ENCODE measurements at places on chromosomes 5 and 9. TPM values are rescaled to one million over a fixed set of nuclear protein-coding genes. Genes with fewer than 3 reads are reported as not detected.

FAM219A gene
- total RNA-seq: 14.7 TPM

TAF1L gene
- total RNA-seq: 0.03 TPM

DNA sequence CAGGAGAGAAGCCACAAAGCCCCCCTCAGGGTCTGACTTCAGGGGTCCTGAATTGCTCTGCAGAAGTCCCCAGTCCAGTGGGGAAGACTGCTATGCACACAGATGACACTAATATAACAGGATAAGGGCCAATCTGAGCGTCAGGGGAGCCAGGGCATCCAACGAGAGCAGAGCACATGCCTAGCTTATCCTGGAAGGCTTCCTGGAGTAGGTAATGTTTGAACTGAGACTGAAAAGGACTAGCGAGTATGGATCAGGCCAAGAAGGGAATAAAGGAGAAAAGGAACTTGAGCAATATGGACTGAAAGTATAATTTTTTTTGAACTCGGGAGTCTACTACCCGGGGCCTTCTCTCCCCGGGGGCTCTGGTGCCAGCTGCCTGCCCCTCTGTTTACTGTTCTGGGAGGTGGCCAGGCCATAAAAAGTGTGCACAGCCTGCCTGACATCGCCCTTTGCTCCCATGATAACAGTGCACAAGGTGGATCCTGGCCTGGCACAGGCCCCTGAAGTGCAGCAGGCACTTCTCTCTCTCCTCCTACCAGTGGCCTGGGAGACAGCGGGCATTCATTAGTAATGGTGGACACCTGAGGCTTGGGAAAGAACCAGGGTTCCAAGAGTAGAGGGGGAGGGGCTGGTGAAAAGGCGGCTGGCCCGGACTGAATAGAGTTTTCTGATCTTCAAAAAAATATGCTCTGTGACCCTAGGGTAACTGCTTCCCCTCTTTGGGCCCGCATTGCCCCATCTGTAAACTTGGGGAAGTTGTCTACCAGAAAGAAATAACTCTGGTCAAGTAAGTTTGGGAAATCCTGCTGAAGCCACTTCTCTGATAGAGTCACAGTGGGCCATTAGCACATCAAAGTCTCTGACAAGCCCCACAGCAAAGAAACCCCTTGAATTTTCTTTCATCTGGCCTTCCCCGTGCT lies 4.6 kb upstream of the SLC6A7 start:
- no peak for DNase-seq

SREK1IP1 gene
- 31.7 TPM for total RNA-seq

COL15A1 gene
- 0.02 TPM for total RNA-seq

GABRA6 gene
- not detected for total RNA-seq

DNA sequence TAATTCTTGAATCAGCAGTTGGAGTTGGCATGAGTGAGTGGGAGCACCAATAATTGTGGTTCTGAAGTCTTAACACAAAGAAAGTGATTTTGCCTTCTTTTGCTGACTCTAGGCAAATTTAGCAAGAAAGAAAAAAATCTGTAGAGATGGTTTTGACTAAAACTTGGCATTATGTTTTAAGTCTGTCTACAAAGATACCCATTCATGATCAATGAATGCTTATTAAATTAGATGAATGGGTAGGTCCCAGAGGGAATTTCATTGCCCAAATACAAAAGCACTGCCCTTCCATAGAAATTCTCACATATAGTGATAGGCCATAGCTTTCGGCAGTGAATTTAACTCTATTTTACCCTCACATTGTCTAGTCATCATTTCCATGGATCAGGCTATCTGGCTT lies 428.6 kb upstream of the ADAMTSL1 start:
- DNase-seq: no peak

GRCh38 chr9:15714746-15715145 lies 161.9 kb downstream of the CCDC171 start:
- no peak for DNase-seq

C5orf52 gene
- total RNA-seq: not detected

- no peak for DNase-seq
These were observed 2.7 kb upstream of the TRAF1 start for GRCh38 chr9:120929229-120929791.

ORM2 gene
- total RNA-seq: not detected

GRCh38 chr9:18149471-18150011 lies 324.4 kb upstream of the ADAMTSL1 start:
- DNase-seq: no peak

CCIN gene
- not detected for total RNA-seq

GRCh38 chr9:124820698-124821623 lies 32.3 kb upstream of the WDR38 start:
- DNase-seq: no peak

- no peak for DNase-seq
These were observed 6.9 kb downstream of the IL17B start for GRCh38 chr5:149372076-149372795.

GRCh38 chr5:115543365-115544042 lies 1.1 kb downstream of the FEM1C start:
- DNase-seq: peak; percentile 57

DNA sequence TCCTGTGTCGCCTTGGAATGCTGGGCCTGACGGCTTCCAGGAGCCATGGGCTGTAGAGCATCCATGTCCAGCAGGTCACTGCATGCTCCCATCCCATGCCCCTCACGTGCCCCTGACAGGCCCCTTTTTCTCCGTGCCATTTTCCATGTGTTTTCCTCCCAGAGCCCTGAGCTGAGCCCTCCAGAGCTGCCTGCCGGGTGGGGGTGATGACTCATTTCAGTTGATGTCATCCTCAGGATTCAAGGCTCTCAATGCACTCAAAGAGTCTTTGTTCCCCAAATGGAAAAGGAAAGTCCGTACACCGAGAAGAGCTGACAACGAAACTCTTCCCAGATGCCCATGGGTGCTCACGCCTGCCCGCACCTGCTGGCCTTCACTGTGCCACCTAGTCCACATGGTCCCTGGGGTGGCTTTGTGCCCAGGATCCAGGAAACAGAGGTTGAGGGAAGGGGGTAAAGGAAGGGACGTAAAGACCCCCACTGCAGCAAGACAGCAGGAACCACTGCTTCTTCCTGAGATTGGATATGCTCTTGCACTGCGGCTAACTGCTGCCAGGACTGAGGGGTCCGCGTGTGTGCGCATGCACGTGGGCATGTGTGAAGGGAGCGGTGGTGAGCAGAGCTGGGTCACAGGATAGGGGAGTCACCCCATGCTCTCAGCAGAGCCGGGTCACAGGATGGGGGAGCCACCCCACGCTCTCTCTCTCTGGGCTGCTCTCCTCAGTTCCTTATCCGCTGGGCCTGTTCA lies 27.6 kb downstream of the COL15A1 start:
- no peak for DNase-seq

- DNase-seq: no peak
These were observed 30.2 kb downstream of the LRRTM2 start for GRCh38 chr5:138844812-138845513.

- DNase-seq: no peak
These were observed 612.6 kb downstream of the PSAT1 start for GRCh38 chr9:78909566-78909965.

- no peak for DNase-seq
These were observed 55.6 kb downstream of the SPTLC1 start for GRCh38 chr9:92059661-92060060.

FGD3 gene
- total RNA-seq: 44.0 TPM

- no peak for DNase-seq
These were observed 196.2 kb downstream of the DTWD2 start for GRCh38 chr5:118791926-118792734.

GRCh38 chr5:100758780-100759179 lies 144.3 kb downstream of the ST8SIA4 start:
- no peak for DNase-seq

CPLANE1 gene
- total RNA-seq: 7.7 TPM

- no peak for DNase-seq
These were observed 87.5 kb upstream of the EQTN start for GRCh38 chr9:27384262-27385014.

- no peak for DNase-seq
These were observed 1158.7 kb downstream of the DTWD2 start for GRCh38 chr5:117829646-117830045.

- DNase-seq: no peak
These were observed 54.6 kb upstream of the ELL2 start for GRCh38 chr5:96016216-96016615.

DNA sequence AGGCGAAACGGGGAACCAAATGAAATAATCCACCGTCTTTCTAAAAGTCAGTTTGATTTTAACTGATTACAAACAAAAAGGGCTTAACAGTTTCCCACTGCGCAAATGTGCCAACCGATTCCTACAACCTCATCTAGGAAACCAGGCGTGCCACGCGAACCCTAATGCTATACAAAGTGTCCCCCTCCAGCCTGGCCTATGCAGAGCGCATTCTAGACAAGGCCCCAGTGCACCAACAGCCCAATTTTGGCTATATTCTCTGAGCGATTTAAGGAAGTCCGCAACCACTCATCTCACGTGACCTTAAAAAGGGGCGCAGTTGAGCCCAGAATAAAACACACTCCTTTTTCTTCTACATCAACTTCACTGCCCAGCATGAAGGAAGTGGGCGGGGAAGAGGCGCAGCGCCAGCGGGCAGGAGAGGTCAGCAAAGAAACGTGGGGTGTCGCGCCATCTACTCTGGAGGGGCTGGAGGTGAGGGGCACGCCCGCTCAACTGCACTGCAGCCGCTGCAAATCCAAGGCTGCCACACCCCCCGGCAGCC lies 779 bp downstream of the FAM13B start:
- DNase-seq: peak; percentile 37

- no peak for DNase-seq
These were observed 183.4 kb downstream of the HINT1 start for GRCh38 chr5:130981663-130982062.

IQGAP2 gene
- total RNA-seq: 43.5 TPM

IFNA2 gene
- not detected for total RNA-seq

FOXD4L3 gene
- not detected for total RNA-seq

DNA sequence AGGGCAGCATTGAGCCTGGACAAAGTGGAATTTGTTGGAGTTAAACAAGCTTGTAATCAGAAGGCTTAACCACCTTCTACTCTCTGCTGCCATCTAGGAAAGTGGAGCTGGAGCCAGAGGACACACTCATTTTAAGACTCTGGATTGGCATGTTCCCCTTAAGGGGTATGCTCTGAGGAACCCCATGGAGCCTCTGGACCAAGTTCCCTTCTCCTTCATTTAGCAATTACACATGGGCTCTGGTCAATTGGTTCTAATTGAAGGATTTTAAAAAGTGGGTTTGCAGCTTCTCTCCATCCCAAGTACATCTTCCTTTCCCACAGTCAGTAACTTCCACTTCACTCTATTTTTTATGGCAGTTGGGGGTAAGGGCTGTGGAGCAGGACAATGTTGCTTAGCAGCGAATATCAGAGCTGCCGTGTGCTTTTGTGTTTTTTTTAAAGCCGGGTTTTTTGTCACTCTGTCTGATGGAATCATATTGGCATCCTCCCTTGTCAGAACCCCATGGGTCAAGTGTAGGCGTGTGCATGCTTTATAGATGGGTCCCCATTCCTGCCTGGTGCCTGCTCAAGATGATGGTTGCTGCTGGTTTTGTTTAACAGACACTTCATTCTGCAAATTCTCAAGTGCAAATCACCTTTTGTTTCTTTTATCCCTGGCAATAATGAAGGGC lies 330.7 kb upstream of the ADAMTSL1 start:
- DNase-seq: no peak

- DNase-seq: peak; percentile 74
These were observed 6.3 kb upstream of the MED7 start for GRCh38 chr5:157148734-157149615.

- DNase-seq: no peak
These were observed 3.9 kb downstream of the PLK2 start for GRCh38 chr5:58456026-58456425.

SPATA6L gene
- total RNA-seq: not detected

GRCh38 chr5:9034649-9035048 lies 511.2 kb downstream of the SEMA5A start:
- no peak for DNase-seq

SPINK13 gene
- total RNA-seq: not detected

CDH12 gene
- total RNA-seq: not detected

LCN9 gene
- total RNA-seq: not detected

DNA sequence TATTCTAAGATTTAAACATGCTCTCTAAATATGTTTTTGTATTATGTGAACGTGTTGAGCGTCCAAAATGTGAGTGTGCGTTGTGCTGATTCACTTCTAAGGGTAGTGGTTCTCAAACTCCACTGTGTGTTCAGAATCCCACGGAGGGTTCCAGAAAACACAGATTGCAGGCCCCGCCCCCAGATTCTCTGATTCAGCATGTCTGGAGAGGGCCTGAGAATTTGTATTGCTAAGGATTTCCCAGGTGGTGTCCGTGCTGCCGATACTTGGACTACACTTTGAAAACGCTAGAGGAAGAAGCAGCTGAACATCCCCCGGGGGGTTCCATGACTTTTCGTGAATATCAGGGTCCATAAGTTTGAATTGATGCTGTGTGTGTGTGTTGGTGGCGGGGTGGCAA lies 1043.2 kb upstream of the WWC1 start:
- DNase-seq: no peak

- DNase-seq: no peak
These were observed 58.6 kb downstream of the TMC1 start for GRCh38 chr9:72579880-72580550.

DNA sequence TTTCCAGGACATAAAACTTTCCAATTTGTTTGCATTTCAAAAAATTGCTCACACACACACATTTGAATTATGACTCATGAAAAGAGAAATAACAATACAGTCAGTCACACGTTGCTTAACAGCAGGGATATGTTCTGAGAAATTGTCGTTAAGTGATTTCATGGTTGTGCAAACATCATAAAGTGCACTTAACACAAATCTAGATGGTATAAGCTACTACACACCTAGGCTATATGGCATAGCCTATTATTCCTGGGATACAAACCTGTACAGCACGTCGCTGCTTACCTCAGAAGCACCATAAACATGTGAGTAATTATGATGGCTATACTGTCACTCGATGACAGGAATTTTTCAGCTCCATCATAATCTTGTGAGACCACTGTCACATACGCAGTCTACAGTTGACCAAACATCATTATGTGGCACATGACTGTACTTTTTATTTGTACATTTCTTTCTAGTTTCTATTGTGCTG lies 378.2 kb downstream of the ACTL7B start:
- DNase-seq: no peak

- no peak for DNase-seq
These were observed 35.2 kb upstream of the TYRP1 start for GRCh38 chr9:12657998-12658397.

GRCh38 chr9:133869674-133870405 lies 122.3 kb downstream of the VAV2 start:
- no peak for DNase-seq

DNA sequence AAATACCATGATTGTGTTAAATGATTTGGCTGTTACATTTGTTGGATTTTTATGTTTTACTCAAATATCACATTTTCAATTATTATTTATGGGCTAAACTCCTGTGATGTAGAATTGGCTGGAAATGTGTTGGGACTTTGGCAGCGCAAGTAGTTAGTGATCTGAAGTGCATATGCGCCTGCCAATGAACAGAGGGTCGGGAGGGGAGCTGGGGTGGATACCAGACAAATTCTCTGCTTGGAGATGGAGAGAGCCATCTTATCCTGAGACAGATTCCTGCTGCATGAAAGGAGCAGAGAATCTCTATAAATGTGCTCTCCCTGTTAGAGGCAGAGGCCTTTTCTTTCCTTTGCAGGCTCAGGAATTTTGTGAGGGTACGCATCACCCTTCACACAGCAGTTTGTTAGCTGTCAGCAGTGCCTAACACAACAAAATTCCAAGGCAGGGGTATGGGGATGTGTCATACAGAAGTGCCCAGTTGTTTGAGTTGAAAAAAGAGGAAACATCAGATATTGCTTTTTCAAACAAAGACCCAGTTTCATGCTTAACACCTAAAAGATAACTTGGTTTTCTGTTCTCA lies 489.1 kb downstream of the CSNK1G3 start:
- DNase-seq: no peak

GRCh38 chr9:14346231-14346791 lies 32.4 kb upstream of the NFIB start:
- no peak for DNase-seq

PCDHB11 gene
- total RNA-seq: not detected
